ENCODE measurements at places on chromosomes 5 and 9.

- DNase-seq: no peak
Measured at GRCh38 chr5:116289276-116289675, 204.5 kb downstream of the COMMD10 start.

DNA sequence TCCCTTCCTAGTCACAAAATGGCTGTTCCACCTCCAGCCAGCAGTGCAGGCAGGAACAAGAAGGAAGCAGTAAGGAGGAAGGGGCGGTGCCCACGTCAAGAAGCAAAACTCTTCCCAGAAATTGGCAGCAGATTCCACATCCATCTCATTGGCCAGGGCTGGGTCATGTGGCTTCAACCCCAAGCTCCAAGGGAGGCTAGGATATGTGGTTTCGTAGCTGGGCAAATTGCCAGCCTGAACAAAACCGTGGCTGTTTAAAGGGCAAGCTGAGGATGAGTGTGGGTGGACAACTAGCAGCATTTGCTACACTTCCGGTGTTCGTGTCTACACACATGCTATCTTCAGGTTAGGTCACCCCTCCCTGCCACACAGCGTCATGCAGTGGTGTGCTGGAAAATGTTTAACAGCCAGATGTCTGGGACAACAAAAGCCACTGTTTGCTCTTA lies 92.1 kb upstream of the MAP1B start:
- DNase-seq: peak; percentile 61

- DNase-seq: no peak
Measured at GRCh38 chr5:66742083-66742895, 146.1 kb downstream of the MAST4 start.

GRCh38 chr5:68424799-68425537 lies 209.4 kb downstream of the PIK3R1 start:
- DNase-seq: no peak

DNA sequence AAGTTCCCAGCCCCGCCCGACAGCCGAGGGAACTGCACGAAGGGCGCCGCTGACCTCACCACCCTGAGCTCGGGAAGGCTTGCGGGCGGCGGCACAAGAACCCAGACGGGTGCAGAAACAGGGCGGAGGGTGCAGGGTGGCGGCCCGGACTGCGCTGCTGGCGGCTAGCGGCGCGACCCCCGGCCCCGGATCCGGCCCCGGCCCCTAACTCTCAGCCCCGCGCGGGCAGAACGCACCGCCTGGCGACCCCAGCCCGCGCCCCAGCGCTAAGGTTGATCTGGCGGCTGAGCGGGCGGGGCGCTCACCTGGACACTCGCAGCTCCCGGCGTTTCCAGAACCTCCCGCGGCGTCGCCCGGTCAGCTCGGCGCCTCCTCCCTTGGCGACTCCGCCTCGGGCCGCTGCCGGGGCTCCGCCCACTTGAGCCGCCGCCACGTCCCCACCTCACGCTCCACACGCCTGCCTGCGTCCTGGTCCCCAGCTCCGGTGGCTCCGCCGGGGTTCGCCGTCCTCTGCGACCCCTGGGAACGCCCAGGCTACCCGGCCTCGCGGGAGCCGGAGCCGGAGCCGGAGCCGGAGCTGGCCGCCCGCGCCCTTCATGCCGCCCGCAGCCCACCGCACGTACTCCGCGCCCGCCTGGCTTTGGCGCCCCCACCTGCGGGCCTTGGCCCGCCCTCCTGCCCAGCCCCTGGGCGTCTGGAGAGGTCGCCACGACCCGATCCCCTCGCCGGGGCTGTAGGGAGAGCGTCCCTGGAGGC lies at the start of gene P4HA2:
Gene P4HA2, minus strand, starts transcription at position 369 of the 756 bp plus-strand sequence. CDS start 9,227 bp downstream, outside the sequence.
- peak; percentile 56 for DNase-seq

- no peak for DNase-seq
Measured at GRCh38 chr5:7668627-7669026, 182.3 kb downstream of the CFAP90 start.

DNA sequence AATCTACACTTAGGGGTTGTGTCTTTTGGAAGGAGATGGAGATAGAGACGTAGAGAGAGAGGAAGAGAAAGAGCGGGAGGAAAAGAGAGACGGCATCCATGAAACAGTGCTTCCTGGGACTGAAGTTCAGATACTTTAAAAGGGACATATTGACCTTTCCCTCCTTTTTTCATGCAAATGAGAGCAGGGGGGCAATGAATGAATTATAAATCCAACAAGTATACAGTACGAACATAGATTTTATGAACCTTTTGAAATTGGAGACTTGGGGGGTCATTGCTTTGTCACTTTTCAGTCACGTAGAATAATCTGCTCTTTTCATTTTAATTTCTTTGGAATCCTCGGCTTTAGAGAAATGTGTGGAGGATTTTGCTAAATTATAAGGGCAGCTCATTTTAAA lies 364.2 kb downstream of the MAT2B start:
- DNase-seq: no peak

DNA sequence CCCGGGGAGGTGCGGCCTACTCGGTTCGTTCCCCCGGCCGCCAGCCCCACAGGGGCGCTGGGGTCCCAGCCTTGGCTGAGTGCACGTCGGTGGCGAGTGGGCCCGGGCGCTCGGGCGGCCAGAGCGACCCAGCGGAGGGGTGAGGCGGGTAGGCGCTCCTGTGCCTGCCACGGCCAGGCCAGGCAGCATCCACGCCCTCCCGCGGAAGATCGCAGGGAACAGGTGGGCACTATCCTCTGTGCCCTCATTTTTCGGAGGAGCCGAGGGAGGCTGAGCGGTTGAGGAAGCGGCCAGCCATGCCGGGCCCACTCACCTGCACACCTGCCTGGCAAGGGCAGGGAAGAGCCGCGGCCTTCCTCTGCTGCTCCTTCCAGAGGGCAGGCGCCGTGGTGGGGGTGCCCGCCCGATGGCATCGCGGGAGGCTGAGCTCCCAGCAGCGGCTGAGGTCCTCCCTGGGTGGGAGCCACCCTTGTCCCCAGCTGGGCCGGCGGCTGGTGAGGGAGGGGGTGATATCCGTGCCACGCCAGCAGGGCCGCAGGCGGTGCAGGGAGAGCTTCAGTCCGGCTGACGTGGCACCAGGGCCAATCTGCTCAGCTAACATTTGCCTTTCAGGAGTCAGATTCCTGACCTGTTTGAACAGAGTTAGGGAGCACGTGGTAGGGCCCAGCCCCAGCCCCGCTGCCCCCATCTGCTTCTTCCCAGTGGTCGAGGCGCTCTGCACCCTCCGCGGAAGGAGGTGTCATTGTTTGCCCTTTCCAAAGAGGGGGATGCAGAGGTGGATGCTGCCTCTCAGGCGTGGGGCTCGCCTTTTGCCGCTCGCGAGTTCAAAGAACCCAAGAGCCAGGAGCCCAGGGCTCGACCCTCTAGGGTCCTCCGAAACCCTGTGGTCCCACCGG lies 1.6 kb upstream of the SEC16A start:
- no peak for DNase-seq
